ENCODE measurements at places on chromosomes 5 and 9. TPM values are rescaled to one million over a fixed set of nuclear protein-coding genes. Genes with fewer than 3 reads are reported as not detected.

The STPG3 gene
- polyA plus RNA-seq = not detected

The DNAJB5 gene
- polyA plus RNA-seq = 0.84 TPM

The DDX4 gene
- polyA plus RNA-seq = not detected

The PCDHB13 gene
- polyA plus RNA-seq = not detected

The PDE6A gene
- not detected for polyA plus RNA-seq

The RANBP17 gene
- polyA plus RNA-seq = not detected

The C5 gene
- 1.7 TPM for polyA plus RNA-seq

The ADGRV1 gene
- polyA plus RNA-seq = 0.06 TPM

The TXNDC8 gene
- not detected for polyA plus RNA-seq

The SAXO1 gene
- polyA plus RNA-seq = not detected

The SPATA31D4 gene
- not detected for polyA plus RNA-seq

The CYLC2 gene
- not detected for polyA plus RNA-seq

The GRXCR2 gene
- polyA plus RNA-seq = not detected

The CERCAM gene
- 1.8 TPM for polyA plus RNA-seq

The NR2F1 gene
- polyA plus RNA-seq = not detected

The PCDHA10 gene
- polyA plus RNA-seq = not detected

The KCNV2 gene
- not detected for polyA plus RNA-seq

The KIF12 gene
- polyA plus RNA-seq = not detected

The FOXD4L3 gene
- not detected for polyA plus RNA-seq

The ARHGEF28 gene
- not detected for polyA plus RNA-seq

The FOXD4L4 gene
- polyA plus RNA-seq = not detected

Data from CD14-positive monocyte (primary cell).